ENCODE measurements at places on chromosomes 5 and 9.

- no peaks in the 10 kb centered on the region for H3K4me1 ChIP-seq
- no peak overlapping the region for H3K4me3 ChIP-seq
- no peaks in the 10 kb centered on the region for H3K27me3 ChIP-seq
- no peak overlapping the region for H3K27ac ChIP-seq
- no peak for DNase-seq
Observed at GRCh38 chr9:13209498-13209897, 70.0 kb downstream of the MPDZ start.

DNA sequence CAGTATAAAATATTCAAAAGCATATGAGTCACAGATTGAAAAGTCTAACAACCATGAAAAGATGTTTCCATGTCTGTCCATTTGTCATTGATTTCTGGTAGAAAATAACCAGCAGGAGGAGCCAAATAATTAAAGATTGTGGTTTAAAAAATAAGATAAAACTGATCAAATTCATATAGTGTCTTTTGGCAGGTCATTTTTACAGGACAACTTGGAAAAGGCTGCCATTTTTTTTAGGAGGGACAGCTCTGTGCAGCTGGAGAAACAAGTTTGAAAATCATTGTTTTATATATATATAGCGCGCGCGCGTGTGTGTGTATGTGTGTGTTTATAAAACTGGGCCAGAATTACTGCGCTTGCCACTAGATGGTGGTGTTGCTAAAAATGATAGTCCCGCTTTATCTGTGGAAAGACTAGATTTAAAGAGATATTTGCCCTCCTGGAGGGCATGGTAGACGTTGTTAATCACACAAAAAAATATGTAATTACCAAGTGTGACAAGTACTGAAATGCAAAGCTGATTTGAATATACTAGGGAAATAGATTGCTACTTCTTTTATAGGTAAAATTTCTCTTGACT is 1.3 kb upstream of the TRMO start:
- H3K36me3 ChIP-seq = peaks cover 11% of the 10 kb centered on the region
- DNase-seq = peak; percentile 74
- peak overlapping the region; percentile 100 for H3K27ac ChIP-seq
- peaks cover 31% of the 10 kb centered on the region for H3K4me1 ChIP-seq

GRCh38 chr5:23012842-23013241 is 159.7 kb upstream of the CDH12 start:
- peak overlapping the region; percentile 30 for H3K4me3 ChIP-seq
- no peak for DNase-seq
- no peaks in the 10 kb centered on the region for H3K36me3 ChIP-seq
- H3K27me3 ChIP-seq = no peaks in the 10 kb centered on the region
- no peak overlapping the region for H3K27ac ChIP-seq
- no peaks in the 10 kb centered on the region for H3K4me1 ChIP-seq

GRCh38 chr9:110152704-110153374 is 55.1 kb downstream of the C9orf152 start:
- H3K27ac ChIP-seq = peak overlapping the region; percentile 83
- DNase-seq = no peak
- H3K36me3 ChIP-seq = peaks cover 62% of the 10 kb centered on the region
- peaks cover 92% of the 10 kb centered on the region for H3K4me1 ChIP-seq
- H3K27me3 ChIP-seq = no peaks in the 10 kb centered on the region

DNA sequence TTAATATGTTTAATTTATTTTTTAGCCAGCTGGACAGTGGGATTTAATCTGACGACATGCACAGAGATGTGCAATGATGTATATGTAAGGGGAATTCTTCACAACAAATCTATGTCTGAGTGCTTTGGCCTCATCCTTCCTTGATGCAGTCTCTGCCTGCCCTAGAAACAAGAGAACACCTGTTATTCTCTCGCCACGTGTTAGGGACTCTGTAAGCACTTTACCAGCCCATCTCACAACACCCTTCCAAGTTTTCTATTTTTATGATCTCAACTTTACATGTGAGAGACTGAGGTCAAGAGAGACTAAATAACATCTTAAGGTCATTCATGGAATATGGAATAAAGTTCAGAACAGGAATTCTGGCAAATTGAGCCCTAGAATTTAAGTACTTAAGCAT is 123.0 kb upstream of the GAS1 start:
- no peaks in the 10 kb centered on the region for H3K4me1 ChIP-seq
- H3K27ac ChIP-seq = no peak overlapping the region
- no peaks in the 10 kb centered on the region for H3K36me3 ChIP-seq
- no peak for DNase-seq
- H3K4me3 ChIP-seq = no peak overlapping the region
- H3K27me3 ChIP-seq = no peaks in the 10 kb centered on the region

DNA sequence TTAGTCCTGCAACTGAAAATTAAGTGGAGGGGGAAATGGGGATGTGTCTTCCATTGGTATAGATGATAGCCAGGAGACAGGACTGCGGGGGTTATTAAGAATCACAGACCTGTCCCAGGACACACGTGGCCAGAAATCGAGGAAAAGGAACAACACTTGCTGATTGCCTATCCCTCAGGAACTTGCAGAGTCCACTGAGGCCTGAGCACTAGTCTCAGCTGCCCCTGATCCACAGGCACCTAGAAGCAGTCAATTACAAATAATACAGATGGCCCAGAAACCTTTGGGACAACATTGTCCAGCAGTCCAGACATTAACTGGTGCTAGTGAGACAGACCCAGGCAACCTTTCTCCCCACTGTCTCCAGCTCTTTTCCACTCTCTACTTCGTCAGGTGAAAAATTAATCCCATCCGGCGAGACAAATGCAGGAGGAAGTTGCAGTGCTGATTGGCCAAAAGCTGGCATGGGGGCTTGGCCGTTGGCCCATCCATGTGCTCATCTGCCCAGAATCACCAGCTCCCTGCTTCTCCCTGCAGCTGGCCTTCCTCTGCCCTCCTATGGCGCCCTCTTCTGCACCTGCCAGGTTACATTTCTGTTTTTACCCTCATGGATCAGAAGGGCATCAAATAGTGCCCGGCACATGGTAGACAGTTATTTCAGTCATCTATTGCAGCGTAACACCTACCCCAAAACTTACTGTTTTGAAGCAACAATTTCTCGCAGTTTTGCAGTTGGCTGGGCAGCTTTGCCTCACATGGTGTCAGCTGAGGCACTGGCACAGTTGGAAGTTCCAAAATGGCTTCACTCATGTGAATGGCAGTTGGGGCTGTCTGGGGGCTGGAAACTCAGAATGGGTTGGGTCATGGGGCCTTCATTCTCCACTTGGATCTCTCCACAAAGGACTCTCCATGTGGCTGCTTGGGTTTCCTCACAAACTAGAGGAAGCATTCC is 3.6 kb upstream of the B4GALT1 start:
- H3K36me3 ChIP-seq = peaks cover 3% of the 10 kb centered on the region
- H3K4me3 ChIP-seq = no peak overlapping the region
- H3K27ac ChIP-seq = peak overlapping the region; percentile 3

- no peak overlapping the region for H3K4me3 ChIP-seq
- H3K27ac ChIP-seq = no peak overlapping the region
- no peak for DNase-seq
- no peaks in the 10 kb centered on the region for H3K27me3 ChIP-seq
- H3K4me1 ChIP-seq = no peaks in the 10 kb centered on the region
Observed at GRCh38 chr5:123751670-123752069, 239.7 kb downstream of the CSNK1G3 start.

DNA sequence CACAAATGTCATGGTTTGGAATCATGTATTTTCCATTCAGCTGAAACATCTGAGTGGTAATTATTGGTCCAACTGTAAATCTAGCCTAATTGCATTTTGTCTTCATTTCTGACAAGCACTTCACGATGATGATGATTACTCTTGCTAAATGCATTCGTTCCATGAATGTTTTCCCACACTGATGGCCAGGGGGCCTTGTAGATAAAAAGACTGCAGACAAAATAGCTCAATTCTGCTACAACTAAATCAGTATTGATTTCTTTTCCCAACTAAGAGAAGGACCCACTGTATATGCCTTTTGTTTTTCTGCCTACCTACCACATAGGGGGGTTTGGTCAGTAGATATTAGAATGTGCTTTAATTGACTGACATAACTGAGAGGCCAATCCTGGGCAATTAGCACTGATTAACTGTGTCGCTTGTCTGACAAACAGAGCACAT is 1351.3 kb upstream of the NUDT12 start:
- no peak overlapping the region for H3K27ac ChIP-seq
- no peaks in the 10 kb centered on the region for H3K36me3 ChIP-seq
- no peaks in the 10 kb centered on the region for H3K4me1 ChIP-seq
- H3K27me3 ChIP-seq = no peaks in the 10 kb centered on the region
- no peak overlapping the region for H3K4me3 ChIP-seq

DNA sequence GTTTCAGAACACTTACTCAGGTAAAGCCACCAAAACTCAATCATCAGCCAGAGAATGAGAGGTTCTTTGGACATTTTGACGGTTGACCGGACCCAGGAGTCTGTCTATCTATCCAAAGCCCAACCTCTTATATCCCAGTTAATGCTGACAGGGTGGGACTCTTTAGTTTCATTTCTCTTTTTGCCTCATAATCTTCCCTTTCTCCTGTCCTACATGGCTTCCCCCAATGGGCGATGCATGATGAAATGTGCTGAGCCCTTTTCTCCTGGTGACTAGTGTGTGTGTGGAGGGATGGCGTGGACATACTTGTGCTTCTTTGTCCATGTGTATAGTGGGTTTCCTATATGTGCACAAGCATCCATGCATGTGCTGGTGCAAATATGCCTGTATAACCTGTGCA is at the start of gene TIMD4:
Gene TIMD4 (minus strand): TSS at position 102 of the 400 bp plus-strand sequence. CDS start 28 bp downstream, at position 74.
- H3K27ac ChIP-seq = no peak within 1 kb of the TSS
- peaks cover 4% of the 10 kb centered on the region for H3K4me1 ChIP-seq
- H3K27me3 ChIP-seq = no peaks in the 10 kb centered on the region
- H3K4me3 ChIP-seq = no peak within 1 kb of the TSS
- no peaks in the 10 kb centered on the region for H3K36me3 ChIP-seq
- no peak for DNase-seq

DNA sequence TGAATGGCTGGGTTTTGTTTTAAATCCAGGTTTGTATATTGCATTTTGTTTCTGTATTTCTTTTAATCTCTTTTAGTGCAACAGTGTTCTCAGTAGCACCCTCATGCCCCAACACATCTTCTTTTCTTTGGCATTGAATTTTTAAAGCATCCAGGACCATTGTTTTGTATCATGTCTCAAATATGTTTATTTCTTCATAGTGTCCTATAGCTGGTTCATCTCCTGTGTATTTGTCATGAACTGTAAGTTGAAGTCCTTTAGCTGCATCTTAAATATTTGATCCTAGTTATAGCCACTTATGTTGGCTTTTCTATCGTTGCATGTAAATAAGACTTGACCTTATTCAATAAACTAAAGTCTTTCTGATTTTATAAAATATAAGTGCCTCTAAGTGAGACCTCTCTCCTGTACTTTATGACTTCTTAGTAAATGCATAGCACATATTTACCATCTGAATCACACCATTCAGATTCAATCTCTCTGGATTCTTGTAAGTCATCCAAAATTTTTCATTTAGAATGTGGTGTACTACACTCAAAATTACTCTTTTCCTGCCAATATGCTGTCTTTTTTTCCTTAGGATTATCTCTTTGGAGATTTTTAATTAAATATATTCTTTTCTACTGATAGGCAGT is 21.0 kb upstream of the ERCC6L2 start:
- H3K36me3 ChIP-seq = peaks cover 18% of the 10 kb centered on the region
- DNase-seq = no peak
- peaks cover 52% of the 10 kb centered on the region for H3K4me1 ChIP-seq
- no peaks in the 10 kb centered on the region for H3K27me3 ChIP-seq

DNA sequence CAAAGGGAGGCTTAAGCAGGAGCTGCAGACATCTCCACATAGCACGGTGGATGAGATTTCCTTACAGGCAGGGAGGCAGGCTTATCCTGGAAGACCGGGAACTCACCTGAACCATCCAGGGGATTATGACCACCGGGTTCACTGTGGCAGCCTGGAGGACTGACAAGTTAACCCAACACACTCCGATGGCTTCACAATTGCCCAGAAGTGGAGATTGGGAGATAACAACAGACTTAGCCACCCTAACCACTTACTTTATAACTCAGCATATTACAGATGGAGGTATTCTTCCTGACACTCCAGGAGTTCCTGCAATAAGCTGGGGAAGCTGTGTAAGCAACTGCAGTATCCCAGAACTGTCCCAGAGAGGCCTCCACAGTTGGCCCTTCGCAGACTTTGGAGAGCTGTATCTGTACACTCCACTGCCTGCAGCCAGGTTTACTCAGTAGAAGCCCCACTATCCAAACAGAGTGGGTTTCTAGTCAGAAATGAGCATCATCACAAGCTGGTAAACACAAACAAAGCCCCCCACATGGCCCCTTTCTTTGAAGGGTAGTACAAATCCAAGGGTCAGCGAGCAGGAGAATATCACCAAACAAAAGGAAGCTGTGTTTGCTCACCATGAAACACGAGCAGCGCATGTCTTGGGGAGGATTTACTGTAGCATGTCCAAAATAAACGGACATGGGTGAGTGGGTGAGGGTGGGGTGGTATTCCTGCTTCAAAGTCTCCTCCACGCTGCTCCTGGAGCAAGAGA is 462.2 kb downstream of the RASEF start:
- no peak overlapping the region for H3K4me3 ChIP-seq
- no peak for DNase-seq
- H3K27ac ChIP-seq = no peak overlapping the region
- H3K4me1 ChIP-seq = no peaks in the 10 kb centered on the region
- H3K27me3 ChIP-seq = no peaks in the 10 kb centered on the region
- no peaks in the 10 kb centered on the region for H3K36me3 ChIP-seq

GRCh38 chr9:38370176-38370575 is 22.3 kb upstream of the ALDH1B1 start:
- no peaks in the 10 kb centered on the region for H3K4me1 ChIP-seq
- no peak for DNase-seq
- H3K36me3 ChIP-seq = no peaks in the 10 kb centered on the region

GRCh38 chr9:132789719-132790118 is 88.4 kb downstream of the AK8 start:
- DNase-seq = no peak
- no peak overlapping the region for H3K4me3 ChIP-seq
- no peak overlapping the region for H3K27ac ChIP-seq
- H3K36me3 ChIP-seq = peaks cover 2% of the 10 kb centered on the region

- no peak overlapping the region for H3K4me3 ChIP-seq
- no peaks in the 10 kb centered on the region for H3K27me3 ChIP-seq
- H3K36me3 ChIP-seq = peaks cover 11% of the 10 kb centered on the region
- H3K27ac ChIP-seq = no peak overlapping the region
Observed at GRCh38 chr9:94754976-94755475, 28.5 kb downstream of the AOPEP start.

GRCh38 chr9:7363777-7364477 is 435.7 kb downstream of the DMAC1 start:
- no peak for DNase-seq
- H3K4me1 ChIP-seq = no peaks in the 10 kb centered on the region
- H3K4me3 ChIP-seq = no peak overlapping the region
- H3K36me3 ChIP-seq = no peaks in the 10 kb centered on the region
- no peak overlapping the region for H3K27ac ChIP-seq

DNA sequence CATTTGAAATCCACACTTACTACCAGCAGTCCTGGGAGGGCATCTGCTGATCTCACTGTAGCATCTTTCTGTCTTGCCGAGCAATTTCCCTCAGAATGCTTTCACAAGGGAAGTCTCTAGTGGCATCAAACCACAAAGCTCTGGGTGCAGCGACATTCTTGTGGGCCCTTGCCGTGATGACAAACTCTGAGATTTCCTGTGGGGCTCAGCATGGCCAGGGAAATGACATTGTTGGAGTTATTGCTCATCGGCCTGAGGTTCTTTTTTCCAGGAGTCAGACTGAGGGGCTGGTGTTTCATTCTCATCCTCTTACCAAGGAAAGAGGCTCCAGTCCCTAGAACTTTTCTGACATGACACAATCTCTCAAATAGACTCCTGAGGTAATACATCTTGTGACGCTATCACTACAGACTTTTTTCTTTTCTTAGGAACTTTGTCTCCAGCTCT is 51.4 kb downstream of the PFDN1 start:
- DNase-seq = peak; percentile 84
- H3K4me3 ChIP-seq = peak overlapping the region; percentile 57
- no peaks in the 10 kb centered on the region for H3K27me3 ChIP-seq
- peaks cover 6% of the 10 kb centered on the region for H3K36me3 ChIP-seq
- H3K4me1 ChIP-seq = peaks cover 31% of the 10 kb centered on the region

All from T-helper 2 cell treated with Interferon-gamma antibody and Interleukin-4, amounts not matched to agents 5 μg/mL and 100 μg/mL, for 36 hours (primary cell).